SHP77 (cell line): ENCODE measurements at places on chromosomes 3 and 15.

- no peak for DNase-seq
These were observed 31.4 kb upstream of the APEH start for GRCh38 chr3:49642708-49643145.

DNA sequence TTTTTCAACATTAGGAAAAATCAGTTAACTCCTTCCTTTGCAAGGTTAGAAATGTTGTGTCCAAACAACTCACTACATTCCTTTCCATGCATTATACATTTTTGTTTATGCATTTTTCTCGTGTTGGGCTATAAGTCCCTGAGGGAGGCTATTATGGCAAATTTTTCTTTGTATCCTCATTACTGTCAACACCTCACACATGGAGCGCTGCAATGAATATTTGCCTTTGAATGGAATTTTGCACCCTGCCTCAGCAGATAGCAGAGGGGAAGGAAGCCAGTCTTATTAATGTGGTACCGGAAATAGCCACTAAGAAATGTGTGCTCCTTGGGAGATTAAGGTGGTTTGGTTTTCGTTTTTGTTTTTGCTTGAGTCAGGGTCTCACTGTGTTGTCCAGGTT, 134.7 kb downstream of the THSD4 start:
- DNase-seq = no peak

- DNase-seq = no peak
These were observed 210.9 kb upstream of the KCNMB2 start for GRCh38 chr3:178325330-178325729.

DNA sequence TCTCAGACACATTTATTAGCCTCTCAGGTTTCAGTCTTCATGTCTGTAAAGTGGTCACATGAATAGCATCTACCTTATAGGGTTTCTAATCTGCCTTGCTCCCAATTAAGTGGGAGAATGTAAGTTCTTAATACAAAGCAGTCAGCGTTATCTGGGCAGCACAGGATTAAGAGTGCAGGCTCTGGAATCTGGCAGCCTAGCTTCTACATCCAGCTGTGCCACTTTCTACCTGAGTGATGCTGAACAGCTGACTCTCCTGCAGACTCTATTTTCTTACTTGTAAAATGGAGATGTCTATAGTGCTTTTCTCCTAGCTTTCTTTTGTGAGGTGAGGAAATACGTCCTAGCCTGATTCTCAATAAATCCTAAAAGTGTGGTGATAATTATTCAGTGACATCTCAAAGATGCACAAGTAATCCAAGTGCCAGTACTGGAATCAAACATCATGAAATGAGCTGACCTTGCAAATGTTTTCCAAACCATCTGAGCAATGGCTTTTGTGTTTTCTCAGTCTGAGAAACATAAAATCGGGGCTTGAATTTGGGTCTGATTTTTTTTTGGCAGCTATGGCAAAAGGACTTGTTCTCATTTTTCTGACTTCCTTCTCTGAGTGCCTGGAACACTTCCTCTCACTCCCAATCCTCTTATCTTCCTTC, 232.2 kb upstream of the FEZF2 start:
- DNase-seq = no peak

GRCh38 chr15:74964794-74965193, 8.2 kb upstream of the RPP25 start:
- no peak for DNase-seq

DNA sequence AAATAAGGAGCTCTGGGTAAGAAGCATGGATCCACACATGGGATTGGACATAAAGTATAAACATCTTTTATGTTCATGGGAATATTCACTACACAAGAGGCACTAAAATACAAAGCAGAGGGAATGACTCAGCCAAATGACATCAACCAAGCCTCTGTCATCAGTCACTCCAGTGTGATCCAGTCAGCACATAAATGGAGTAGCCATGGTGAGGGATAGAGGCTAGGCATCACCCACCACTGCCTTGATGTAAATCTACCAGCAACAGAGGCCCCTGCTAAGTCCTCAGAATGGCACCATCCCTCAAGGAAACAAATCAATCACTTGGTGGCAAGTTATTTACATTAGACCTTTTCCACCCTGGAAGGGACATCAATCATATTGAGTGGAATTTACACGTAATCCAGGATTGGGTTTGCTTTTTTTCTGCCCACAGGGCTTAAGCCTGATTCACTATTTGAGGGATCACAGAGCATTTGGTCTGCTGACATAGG, 27.2 kb downstream of the VEPH1 start:
- no peak for DNase-seq

- DNase-seq = no peak
These were observed 29.5 kb upstream of the CNBP start for GRCh38 chr3:129213238-129213637.

DNA sequence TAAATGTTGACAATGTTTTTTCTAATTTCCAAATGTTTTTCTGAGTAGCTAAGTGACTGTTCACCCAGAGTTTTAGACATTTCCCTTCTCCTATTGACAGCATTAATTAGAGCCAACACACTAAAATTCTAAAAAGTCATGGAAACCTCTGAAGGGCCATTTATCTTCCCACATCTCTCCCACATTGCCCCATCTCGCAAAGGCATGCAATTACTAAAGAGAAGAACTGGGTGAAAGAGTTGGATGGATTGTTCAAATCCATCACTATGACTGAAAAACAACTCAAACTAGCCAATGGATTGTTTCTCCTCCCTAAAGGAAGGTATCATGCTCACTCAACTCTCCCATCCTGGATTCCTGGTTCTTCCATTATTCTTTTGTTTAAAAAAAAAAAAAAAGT, 30.0 kb upstream of the PHLDB2 start:
- DNase-seq = no peak

GRCh38 chr15:88023914-88024313, 232.6 kb downstream of the NTRK3 start:
- no peak for DNase-seq

GRCh38 chr3:120302361-120302760, 17.3 kb upstream of the GPR156 start:
- DNase-seq = no peak
